ENCODE measurements at places on chromosomes 11 and 22.

- no peak for DNase-seq
These were observed 76.3 kb downstream of the PAK1 start for GRCh38 chr11:77397631-77398030.

DNA sequence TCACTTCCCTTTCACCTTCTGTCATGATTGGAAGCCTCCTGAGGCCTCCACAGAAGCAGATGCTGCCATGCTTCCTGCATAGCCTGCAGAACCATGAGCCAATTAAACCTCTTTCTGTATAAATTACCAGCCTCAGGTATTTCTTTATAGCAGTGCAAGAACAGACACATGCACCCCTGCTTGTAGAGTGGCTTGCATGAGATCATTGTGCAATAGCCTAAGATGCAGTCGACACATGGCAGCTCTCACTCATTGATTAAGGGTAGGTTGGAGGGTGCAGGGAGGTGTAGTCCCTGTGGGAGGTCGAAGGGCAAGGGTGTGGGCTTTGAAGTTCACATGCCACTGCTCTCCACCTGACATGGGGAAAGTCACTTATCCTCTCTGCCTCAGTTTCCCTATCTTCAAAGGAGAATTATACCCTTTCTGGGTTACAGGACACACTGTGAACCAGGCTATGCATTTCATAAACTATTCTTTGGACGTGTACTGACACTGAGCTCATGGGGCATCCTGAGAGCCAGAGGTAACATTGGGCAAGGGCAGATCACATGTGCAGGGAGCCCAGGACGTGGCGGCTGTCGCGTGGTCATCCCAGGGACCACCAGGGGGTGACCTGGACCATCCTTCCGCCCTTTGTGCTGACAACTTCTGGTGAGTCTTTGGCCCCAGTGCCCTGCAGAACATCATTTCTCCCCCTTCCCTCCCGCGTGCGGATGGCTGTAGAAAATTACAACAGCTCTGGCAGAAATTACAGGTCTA, 69.2 kb upstream of the SHANK2 start:
- DNase-seq = no peak

- peak; percentile 18 for DNase-seq
These were observed 3.9 kb upstream of the ABCG4 start for GRCh38 chr11:119144825-119145486.

- DNase-seq = no peak
These were observed 93.8 kb upstream of the CLPB start for GRCh38 chr11:72528121-72528520.

- no peak for DNase-seq
These were observed 5.0 kb downstream of the RPL3 start for GRCh38 chr22:39314251-39314971.

DNA sequence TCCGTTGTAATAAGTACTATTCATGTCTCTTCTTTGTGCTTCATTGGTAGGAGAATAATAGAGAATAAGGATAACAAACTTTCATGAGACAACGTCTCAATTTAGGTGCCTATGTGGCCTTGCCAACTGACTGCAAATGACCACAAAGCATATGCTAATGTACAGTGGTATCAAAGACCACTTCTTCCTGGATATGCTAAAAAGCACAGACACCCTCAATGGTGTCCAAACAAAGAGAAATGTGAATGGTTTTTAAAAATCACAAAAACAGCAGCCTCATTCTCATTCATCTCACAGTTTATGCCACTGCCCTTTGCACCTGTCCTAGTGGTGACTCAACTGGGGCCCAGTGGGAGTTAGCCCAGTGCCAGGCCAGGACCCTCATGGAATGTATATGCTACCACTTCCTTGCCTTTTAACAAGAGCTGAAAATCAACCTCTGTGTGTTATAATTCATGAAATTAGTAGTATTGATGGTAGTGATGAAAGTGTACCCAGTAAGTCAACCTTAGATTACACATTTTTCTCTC, 65.2 kb upstream of the MTMR2 start:
- no peak for DNase-seq

Measured in stimulated activated CD4-positive, alpha-beta T cell treated with anti-CD3 and anti-CD28 coated beads, Interleukin-4, amount 100 ng/mL, for 1 hour (primary cell).